ENCODE measurements at places on chromosomes 5 and 9.

- DNase-seq = peak; percentile 67
These were observed 6.9 kb downstream of the FGD3 start for GRCh38 chr9:92954049-92954861.

- peak; percentile 26 for DNase-seq
These were observed 1.2 kb downstream of the TENT4A start for GRCh38 chr5:6714226-6715041.

GRCh38 chr5:60594715-60595477 lies 105.1 kb downstream of the DEPDC1B start:
- DNase-seq = no peak

DNA sequence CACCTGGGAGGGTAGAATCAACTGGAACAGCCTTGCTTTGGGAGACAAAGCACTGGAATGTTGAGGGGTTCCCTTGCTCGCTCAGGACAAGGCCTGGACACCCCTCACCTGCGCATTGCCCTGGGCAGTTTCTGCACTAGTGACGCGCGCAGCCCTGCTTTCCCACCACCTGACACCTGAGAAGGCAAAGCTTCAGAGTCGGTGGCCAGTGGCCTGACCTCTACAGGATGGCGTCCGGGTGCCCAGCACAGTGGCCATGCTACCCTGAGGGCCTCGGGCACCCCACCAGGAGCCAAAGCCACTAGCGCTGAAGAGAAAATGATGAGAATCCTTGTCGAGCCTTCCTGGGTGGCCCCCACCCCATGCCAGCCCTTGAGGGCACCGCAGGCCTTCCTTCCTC lies 161.3 kb downstream of the OLFM1 start:
- no peak for DNase-seq

DNA sequence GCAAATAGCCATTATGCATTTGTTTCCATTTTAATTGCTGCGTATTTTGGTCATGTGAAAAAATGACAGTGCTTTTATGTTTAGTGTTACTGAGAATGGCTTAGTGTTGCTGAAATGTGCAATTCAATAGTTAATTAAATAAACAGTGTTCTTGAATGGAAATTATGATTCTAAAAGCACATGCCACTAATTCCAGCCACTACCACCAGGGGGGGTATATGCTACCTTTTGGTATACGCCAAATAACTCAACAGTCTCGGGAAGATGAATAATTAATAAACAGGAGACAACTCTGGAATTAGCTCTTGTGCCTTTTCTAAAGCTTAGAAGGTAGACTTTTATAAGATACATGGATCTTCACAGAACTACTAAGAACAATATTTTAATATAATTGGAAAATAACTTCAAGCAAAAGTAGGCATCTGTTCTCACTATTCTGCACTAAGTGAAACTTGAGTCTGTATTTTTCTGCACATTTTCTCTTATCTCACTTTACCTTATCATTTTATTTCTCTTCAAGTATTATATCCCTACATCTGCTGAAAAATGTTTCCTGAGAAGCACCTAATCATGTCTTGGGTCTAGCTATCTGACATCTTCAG lies 83.5 kb upstream of the MINAR2 start:
- DNase-seq = no peak

GRCh38 chr5:143494162-143494561 lies 90.7 kb upstream of the NR3C1 start:
- no peak for DNase-seq

DNA sequence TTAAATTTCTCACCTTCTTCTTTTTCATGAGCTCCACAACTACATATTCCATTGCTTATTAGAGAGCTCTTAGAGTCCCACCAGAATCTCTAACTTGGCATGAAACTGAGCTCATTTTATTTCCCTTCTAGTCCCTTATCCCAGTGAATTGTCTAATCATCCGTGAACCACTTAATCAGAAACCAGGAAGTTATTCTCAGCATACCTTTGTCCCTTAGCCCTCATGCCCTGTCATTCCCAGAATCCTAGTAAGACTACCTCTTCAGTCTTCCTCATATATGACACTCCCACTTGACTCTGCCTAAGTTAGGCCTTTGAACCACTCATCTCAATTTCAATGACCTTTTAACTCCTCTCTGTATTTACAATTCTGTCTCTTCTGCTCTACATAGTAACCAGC lies 93.0 kb upstream of the PAPPA start:
- DNase-seq = no peak

All from activated naive CD4-positive, alpha-beta T cell (primary cell).